ENCODE measurements at places on chromosomes 7 and 10.

DNA sequence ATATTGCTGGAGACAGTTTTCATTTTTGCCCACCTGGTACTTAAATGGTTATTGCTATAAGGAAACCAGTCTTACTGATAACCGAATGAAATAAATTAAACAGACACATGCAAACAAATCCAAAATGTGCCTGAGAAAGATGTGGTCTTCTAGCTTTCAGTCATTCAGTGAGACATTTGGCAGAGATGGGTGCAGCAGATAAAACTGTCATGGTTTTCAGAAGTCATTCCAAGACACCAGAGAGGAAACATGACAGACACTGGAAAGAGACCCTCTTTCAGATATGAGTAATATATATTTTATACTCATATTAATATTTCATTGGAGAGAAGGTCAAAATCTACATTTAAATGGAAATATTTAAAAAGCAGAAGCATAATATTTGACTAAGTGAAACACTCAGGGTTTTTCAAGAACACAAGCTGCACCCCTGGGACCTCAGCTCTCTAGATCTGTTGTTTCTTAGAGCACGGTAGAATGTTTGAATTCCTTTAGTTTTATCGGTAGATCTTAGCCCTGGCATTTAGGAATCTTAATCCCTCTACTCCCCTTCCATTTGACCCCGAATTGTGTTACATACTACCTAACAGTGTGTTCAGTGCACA is 246.1 kb downstream of the AUTS2 start:
- no peak for DNase-seq

- peak; percentile 65 for DNase-seq
These were observed 731.1 kb downstream of the ZWINT start for GRCh38 chr10:55629793-55630490.

DNA sequence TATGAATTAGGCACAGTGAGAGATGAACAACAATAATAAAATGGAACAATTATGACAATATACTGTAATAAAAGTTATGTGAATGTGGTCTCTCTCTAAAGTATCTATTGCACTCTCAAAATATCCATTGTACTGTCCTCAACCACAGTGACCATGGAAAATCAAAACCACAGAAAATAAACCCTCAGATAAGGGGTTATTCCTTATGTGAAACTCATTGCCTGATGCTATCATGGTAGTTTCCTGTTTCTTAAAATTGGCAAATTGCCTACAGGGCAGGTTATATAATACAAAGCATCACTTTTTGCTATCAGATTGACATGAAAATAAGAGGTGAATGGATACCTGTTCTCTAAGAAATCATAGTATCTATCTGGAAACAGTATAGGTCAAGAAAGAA is 3.8 kb downstream of the MCM10 start:
- no peak for DNase-seq

- no peak for DNase-seq
These were observed 88.4 kb downstream of the KIAA1549 start for GRCh38 chr7:138892812-138893211.

- DNase-seq: peak; percentile 79
These were observed 734 bp downstream of the CHST3 start for GRCh38 chr10:71964743-71965515.
